Mesothelial cell of epicardium (in vitro differentiated cells): ENCODE measurements at places on chromosomes 16 and 17.
A peak's percentile ranks its signal among the peaks of the same experiment; 100 is the strongest.

DNA sequence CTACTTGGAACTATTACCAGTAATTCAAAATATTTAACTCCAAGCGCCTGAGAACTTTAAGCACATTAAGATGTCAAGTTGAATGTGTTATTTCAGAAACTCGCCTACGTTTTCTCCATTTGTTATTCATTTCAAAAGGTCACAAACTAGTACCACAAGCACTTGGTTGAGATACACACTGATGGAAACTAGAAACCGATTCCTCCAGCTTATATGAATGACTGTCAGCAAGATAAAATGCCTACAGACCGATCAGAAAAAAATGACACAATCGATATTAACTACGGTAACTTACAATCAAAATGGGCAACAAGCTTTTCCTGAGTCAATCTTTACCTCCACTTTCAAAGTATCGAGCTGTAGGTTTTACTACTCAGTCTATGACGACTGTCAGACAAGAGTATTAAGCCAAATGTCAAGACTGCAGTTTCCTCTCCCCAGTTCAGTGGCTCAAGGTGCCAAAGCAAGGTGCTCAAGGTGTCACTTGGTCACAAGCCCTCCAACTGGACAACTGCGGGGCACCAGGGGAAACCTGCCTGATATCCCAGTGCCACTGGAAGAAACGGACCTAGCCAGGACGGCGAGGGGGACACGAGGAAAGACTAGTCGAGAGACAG is 678 bp downstream of the SRP68 start:
- DNase-seq = no peak

GRCh38 chr17:82901856-82902255 is 62.0 kb upstream of the ZNF750 start:
- no peak for DNase-seq

GRCh38 chr17:60577147-60577915 is 22.7 kb upstream of the PPM1D start:
- no peak for DNase-seq

GRCh38 chr17:66165537-66166123 is 26.3 kb downstream of the CEP112 start:
- DNase-seq = no peak

DNA sequence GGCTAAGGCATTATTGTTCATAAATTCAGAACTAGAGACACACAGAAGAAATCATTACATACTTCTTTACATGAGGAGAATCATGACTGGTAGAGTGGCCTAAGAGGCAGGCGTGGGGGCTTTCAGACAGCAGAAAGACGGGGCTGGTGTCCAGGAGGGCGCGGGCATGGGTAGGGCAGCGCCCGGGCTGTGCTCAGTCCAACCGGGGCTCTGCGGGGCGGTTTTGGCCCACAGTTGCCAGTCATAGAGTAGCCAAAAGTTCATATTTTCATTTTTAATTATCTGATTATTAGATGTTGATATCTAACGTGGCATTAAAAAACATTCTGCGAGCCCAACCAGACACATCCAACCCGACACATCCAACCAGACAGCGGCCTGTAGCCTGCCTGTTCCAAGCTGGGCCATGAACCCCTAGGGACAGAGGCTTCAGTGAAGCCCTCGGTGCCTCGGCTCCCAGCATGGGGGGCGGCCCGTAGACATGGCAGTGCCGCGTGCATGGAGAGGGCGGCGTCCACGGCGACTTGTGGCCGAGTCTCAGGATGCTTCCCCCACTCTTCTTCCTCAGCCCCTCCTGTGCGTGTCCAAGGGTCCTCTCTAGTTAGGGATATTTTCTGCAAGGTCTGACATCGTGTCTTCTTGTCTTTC is 162.4 kb upstream of the CHMP6 start:
- DNase-seq = no peak

GRCh38 chr16:67884684-67885083 is at the start of gene NRN1L:
Gene NRN1L (plus strand): TSS chr16:67884885. CDS start chr16:67884904, 19 bp downstream.
- peak; percentile 74 for DNase-seq

GRCh38 chr16:25707982-25708583 is 16.3 kb downstream of the HS3ST4 start:
- no peak for DNase-seq

GRCh38 chr17:50311483-50311882 is 34.4 kb upstream of the XYLT2 start:
- no peak for DNase-seq

GRCh38 chr16:68093816-68094613 is 8.8 kb downstream of the NFATC3 start:
- DNase-seq = no peak

DNA sequence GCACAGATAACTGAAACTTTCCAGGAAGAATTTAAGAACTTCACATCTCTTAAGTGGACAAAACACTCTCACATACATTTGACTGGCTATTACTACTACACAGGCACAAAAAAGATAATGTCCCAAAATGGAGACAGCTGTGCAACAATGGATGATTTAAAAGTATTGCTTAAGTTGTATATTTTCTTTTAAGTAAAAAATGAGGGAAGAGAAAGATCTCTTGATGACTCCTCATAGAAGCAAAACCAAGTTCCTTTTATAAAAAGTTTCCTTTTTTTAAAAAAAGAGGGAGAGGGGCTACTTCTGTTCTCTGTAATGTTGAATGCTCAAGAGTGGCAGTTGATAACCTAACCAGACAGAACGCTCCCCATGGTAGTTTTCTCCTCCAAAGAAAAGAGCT is 195.5 kb downstream of the ZFHX3 start:
- DNase-seq = no peak

DNA sequence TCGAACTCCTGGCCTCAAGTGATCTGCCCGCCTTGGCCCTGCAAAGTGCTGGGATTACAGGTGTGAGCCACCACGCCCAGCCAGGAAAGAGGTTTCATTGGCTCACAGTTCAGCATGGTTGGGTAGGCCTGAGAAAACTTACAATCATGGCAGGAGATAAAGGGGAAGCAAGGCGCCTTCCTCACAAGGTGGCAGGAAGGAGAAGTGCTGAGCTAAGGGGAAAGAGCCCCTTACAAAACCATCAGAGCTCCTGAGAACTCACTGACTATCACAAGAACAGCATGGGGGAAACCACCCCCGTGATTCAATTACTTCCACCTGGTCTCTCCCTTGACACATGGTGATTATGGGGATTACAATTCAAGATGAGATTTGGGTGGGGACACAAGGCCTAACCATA is 411.7 kb upstream of the ZFHX3 start:
- no peak for DNase-seq

DNA sequence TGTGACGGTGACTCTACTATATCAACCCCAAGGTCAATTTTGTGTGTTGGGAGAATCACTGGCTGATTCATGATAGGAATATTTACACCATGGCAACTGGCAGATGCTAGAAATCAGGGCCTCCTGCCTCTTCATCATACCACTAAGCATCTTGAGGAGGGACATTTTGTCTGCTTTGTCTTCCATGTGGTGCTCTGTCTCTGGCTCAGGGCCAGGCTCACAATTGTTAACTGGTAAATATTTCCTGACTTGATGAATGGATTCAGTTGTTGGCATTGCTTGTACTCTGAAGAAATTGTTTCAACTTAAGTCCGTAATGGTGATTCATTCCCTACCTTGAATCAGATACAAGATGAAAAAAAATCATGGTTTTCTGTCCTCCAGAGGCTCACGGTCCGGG is 292.7 kb downstream of the HAPSTR1 start:
- no peak for DNase-seq
